Right renal pelvis (tissue), 4 donors: ENCODE measurements at places on chromosomes 16 and 17. TPM values are rescaled to one million over a fixed set of nuclear protein-coding genes. Genes with fewer than 3 reads are reported as not detected.

GRCh38 chr17:68542698-68543463 lies 30.7 kb downstream of the PRKAR1A start:
- no peak for DNase-seq

DNA sequence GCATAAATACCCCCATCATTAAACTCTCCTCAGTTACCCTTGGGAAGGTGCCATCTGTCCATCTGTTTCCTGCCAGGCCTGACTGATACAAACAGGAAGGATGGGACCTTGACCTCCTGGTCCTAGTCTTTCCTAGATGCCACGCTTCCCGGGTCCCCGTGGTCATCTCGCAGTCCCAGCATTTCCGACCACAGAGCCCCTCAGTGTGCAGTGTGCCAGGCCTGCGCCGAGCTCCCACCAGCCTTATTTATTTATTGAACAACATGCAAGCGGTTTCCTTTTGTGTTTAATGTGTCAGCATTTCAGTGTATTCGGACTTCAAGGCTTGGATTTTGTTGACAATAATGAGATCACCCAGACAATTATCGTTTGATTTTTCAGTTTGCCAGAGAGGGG lies 45.6 kb upstream of the NKD1 start:
- DNase-seq = no peak

GRCh38 chr17:74012465-74012864 lies 191.0 kb upstream of the RPL38 start:
- DNase-seq = no peak

EARS2 gene
- 27.0 TPM for polyA plus RNA-seq

ADAMTS18 gene
- polyA plus RNA-seq = 4.3 TPM

TNS4 gene
- polyA plus RNA-seq = 0.14 TPM
